ENCODE measurements at places on chromosomes 2 and 18. TPM values are rescaled to one million over a fixed set of nuclear protein-coding genes. Genes with fewer than 3 reads are reported as not detected.

DNA sequence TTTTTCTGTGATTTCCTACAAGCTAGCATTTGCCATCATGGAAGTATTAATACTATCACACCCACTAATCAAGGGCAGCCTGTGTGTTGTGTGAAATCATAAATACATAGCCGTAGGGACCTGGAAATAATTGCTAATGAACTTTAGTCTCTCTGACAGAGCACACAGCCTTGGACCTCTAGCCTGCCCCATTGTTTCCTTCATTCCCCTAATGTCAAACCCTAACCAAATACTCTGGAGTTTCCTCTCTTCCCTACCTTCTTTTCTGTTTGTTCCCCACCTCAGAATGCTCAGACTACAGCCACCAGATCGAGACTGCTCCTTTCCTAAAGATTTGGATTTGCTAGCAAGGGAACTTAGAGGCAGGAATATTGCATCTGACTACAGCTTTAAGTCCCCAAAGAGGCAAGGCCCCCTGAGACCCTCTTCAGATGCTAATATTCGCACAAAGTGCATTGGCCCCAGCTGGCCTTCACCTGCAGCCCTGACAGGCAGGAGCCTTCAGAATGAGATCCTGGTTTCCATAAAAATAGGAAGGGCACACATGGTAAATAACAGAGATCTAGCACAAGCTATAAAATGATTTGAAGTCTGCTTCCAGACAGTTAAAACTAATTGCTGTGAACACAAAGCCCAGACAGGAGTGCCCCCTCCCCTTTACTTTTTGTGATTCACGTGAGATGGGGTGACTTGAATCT, 279.2 kb upstream of the DCC start:
- DNase-seq: no peak
- no peak overlapping the region for H3K27ac ChIP-seq
- H3K4me3 ChIP-seq: no peak overlapping the region
- H3K4me1 ChIP-seq: no peaks in the 10 kb centered on the region
- H3K36me3 ChIP-seq: no peaks in the 10 kb centered on the region

GRCh38 chr2:238861766-238862315, 14.0 kb downstream of the TWIST2 start:
- peaks cover 5% of the 10 kb centered on the region for H3K4me1 ChIP-seq
- H3K27me3 ChIP-seq: no peaks in the 10 kb centered on the region
- no peak for DNase-seq
- H3K4me3 ChIP-seq: no peak overlapping the region
- no peak overlapping the region for H3K27ac ChIP-seq

DNA sequence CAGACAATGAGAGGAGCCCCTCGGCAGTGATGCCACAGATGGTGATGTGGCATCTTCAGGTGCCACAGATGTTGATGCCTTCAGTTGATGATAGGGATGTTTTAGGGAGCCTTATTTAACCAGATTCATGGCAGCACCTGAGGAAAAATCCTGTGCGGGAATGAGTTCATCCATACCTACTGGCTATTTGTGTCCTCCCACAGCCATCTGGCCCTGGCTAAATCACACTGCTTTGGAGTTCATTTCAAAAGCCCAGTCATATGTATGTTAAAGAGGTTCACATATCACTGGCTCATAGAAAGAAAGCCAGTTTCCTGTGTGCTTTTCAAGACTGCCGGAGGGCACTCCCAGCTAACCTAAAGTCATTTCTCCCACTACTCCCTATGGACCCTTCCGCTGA, 131.3 kb downstream of the MCFD2 start:
- H3K36me3 ChIP-seq: peaks cover 3% of the 10 kb centered on the region
- H3K4me3 ChIP-seq: no peak overlapping the region
- no peak overlapping the region for H3K27ac ChIP-seq
- peaks cover 9% of the 10 kb centered on the region for H3K27me3 ChIP-seq

DNA sequence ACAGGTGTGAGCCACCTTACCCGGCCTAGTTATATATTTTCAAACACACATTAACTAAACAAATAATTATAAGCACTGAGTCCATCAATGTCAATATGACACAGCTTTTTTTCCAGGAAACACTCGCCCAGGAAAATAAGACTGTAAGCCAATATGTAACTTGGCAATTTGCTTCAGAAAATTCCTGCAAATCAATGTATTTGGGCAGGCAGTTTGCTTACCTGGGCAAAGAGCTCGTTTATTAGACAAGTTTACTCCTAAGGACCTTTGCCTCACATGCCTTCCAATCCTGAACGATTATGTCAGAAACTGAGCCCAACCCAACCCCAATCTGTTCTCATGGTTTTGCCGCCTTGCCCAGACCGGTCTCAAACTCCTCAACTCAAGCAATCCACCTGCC, 34.7 kb upstream of the NDUFV2 start:
- H3K27me3 ChIP-seq: no peaks in the 10 kb centered on the region
- H3K36me3 ChIP-seq: no peaks in the 10 kb centered on the region
- H3K4me1 ChIP-seq: peaks cover 63% of the 10 kb centered on the region
- DNase-seq: no peak
- peak overlapping the region; percentile 53 for H3K27ac ChIP-seq

DNA sequence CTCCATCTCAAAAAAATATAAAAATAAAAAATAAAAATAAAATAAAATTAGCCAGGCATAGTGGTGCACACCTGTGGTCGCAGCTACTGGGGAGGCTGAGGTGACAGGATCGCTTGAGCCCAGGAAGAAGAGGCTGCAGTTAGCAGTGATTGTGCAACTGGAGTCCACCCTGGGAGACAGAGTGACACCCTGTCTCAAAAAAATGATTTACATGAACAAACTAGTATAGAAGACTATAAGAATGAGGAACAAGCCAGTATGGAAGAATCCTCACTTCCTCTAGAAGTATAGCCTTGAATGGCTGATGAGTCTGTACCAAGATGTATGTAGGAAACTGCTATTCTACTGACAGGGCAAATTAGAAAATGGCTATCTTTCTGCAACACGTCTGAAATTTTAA, 10.9 kb downstream of the YES1 start:
- no peak overlapping the region for H3K4me3 ChIP-seq
- H3K27ac ChIP-seq: no peak overlapping the region
- no peak for DNase-seq
- H3K27me3 ChIP-seq: peaks cover 24% of the 10 kb centered on the region

DNA sequence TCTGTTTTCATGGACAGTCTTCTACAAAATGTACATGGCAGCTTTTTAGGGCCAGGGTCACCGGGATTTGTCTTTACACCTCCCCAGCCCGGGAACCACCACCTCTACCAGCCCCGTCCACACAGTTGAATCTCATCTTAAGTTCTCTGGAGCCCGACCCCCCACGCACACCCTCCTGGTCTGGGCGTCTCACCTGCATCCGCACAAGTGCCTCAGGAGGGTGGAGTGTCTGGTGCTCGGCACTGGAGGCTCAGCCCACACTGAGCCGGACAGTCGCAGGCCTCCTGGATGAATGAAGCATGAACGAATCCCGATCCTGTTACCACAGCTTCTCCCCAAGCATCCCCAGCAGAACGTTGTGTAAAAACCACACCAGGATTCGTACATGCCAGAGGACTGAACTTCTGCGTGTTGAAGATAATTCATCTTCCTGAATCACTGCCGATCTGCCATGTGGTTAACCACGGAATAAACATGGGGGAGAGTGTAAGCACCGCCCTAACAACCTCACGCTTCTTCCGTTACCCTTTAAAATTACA, 162.0 kb downstream of the RTP5 start:
- H3K27me3 ChIP-seq: peaks cover 50% of the 10 kb centered on the region
- DNase-seq: no peak
- no peaks in the 10 kb centered on the region for H3K36me3 ChIP-seq
- H3K4me3 ChIP-seq: peak overlapping the region; percentile 60

GRCh38 chr18:9380101-9380500, 45.5 kb downstream of the TWSG1 start:
- H3K27ac ChIP-seq: no peak overlapping the region
- DNase-seq: no peak
- no peak overlapping the region for H3K4me3 ChIP-seq
- H3K36me3 ChIP-seq: peaks cover 8% of the 10 kb centered on the region

DNA sequence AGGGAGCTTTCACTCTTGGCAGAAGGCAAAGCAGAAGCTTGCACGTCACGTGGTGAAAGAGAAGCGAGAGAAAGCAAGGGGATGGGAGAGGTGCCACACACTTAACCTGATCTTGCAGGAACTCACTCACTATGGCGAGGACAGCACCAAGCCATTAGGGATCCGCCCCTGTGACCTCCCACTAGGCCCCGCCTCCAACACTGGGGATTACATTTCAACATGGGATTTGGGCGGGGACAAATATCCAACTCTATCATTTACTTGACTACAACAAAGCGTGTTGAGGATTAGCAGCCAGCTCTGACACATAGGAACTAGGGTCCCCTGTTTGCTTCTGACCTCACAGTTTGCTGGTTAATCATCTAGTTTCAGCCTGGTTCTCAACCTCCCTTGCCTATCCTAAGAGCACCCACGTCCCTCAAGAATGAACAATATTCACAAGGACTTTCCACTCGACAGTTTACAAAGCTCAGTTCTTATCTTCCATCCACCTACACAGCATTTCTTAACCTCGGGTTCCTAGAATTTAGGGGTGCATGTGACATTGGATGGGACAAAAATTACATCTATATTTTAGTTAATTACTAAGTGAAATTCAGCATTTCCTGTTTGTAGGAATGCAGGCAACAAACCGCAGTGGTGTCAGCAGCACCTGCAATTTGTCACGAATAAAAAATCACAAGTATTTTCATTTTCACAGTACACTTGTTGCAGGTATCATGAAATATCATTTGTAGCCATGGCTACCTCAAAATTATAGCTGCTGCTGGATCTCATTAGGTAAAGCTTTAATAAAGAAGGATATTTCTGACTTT, 36.0 kb downstream of the LBH start:
- peak overlapping the region; percentile 79 for H3K4me3 ChIP-seq
- no peaks in the 10 kb centered on the region for H3K27me3 ChIP-seq
- peaks cover 1% of the 10 kb centered on the region for H3K36me3 ChIP-seq
- H3K27ac ChIP-seq: peak overlapping the region; percentile 99
- peaks cover 94% of the 10 kb centered on the region for H3K4me1 ChIP-seq

GRCh38 chr2:95158441-95158840, 1.2 kb downstream of the ZNF514 start:
- no peak overlapping the region for H3K27ac ChIP-seq
- H3K27me3 ChIP-seq: no peaks in the 10 kb centered on the region
- H3K4me1 ChIP-seq: peaks cover 12% of the 10 kb centered on the region

DNA sequence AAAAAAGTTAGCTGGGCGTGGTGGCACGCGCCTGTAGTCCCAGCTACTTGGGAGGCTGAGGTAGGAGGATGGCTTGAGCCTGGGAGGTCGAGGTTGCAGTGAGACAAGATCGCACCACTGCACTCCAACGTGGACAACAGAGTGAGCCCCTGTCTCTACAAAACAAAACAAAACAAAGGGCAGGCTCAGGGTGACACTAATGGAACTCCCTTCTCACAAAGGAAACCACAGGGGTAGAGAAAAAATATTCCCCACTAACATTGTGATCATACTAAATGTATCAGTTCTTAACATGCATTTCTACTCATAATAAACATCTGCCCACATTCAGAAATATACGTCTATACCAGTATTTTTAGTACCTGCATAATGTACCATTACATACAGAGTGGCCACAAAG, 21.1 kb downstream of the STAM2 start:
- no peak overlapping the region for H3K27ac ChIP-seq
- H3K4me3 ChIP-seq: no peak overlapping the region
- DNase-seq: no peak
- peaks cover 25% of the 10 kb centered on the region for H3K4me1 ChIP-seq
- H3K27me3 ChIP-seq: no peaks in the 10 kb centered on the region
- peaks cover 41% of the 10 kb centered on the region for H3K36me3 ChIP-seq

DNA sequence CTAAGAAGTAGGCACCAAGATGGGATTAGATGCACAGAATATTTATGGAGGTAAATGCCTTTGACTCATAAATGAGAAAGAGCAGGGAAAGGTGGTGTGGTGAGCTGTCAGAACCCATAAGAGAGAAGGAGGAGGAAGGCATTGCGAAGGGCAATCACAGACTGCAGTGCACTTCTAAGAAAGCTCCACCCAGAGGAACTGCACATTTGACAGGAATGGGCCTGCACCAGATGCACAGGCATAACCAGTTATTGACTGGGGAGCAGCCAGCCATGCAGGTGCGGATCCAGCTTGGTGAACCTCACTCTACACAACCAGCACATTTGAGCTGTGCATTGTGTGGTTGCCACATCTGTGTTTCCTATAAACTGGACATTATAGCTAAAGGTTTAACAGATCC, 62.2 kb upstream of the L3MBTL4 start:
- H3K4me3 ChIP-seq: no peak overlapping the region
- H3K36me3 ChIP-seq: no peaks in the 10 kb centered on the region
- no peak overlapping the region for H3K27ac ChIP-seq
- DNase-seq: no peak

DNA sequence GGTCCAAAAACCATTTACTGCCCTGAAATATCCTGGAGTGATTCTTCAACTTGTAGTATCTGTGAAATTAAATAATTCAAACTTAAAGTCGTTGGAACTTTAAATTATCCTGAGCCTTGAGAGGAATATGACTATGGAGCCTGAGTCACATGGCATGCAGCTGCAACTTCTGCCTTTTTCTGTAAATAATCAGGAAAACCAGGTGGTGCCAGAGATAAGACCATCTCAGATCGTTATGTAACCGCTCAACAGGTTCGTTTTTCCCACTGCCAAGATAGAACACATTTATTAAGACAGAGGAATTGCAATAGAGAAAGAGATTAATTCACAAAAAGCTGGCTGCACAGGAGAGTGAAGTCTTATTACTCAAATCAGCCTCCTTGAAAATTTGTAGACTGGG, 876.5 kb downstream of the SUCLG1 start:
- no peak overlapping the region for H3K27ac ChIP-seq
- no peaks in the 10 kb centered on the region for H3K27me3 ChIP-seq
- DNase-seq: no peak
- H3K4me1 ChIP-seq: no peaks in the 10 kb centered on the region
- no peak overlapping the region for H3K4me3 ChIP-seq

GRCh38 chr2:169982929-169983328, 155.7 kb downstream of the UBR3 start:
- H3K27ac ChIP-seq: no peak overlapping the region
- no peak overlapping the region for H3K4me3 ChIP-seq
- no peaks in the 10 kb centered on the region for H3K27me3 ChIP-seq
- peaks cover 4% of the 10 kb centered on the region for H3K4me1 ChIP-seq
- DNase-seq: no peak

DNA sequence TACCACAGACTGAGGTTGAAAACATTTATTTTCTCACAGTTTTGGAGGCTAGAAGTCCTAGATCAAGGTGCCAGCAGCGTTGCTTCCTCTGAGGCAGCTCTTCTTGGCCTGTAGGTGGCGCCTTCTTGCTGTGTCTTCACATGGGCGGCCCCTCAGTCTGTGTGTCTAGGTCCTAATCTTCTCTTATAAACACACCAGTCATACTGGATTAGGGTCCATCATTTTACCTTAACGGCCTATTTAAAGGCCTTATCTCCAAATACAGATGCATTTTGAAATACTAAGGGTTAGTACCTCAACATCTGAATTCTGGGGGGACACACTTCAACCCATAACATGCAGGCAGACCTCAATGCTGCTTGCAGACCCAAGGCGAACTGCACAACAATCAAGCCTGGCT, 4.4 kb upstream of the RMC1 start:
- H3K36me3 ChIP-seq: peaks cover 5% of the 10 kb centered on the region
- peak; percentile 37 for DNase-seq
- peaks cover 77% of the 10 kb centered on the region for H3K4me1 ChIP-seq
- H3K4me3 ChIP-seq: peak overlapping the region; percentile 1
- peak overlapping the region; percentile 75 for H3K27ac ChIP-seq

Gene TPO
- total RNA-seq: not detected

Gene MOB4
- 22.1 TPM for total RNA-seq

Gene CXCR1
- not detected for total RNA-seq

Gene HOXD3
- not detected for total RNA-seq

Gene CLEC4F
- not detected for total RNA-seq

Gene ICA1L
- total RNA-seq: 7.3 TPM

Gene IL36G
- not detected for total RNA-seq

Gene QPCT
- total RNA-seq: 1.9 TPM

Gene KIF5C
- total RNA-seq: 2.6 TPM
